ENCODE measurements at places on chromosomes 12 and 14.
A peak's percentile ranks its signal among the peaks of the same experiment; 100 is the strongest.

DNA sequence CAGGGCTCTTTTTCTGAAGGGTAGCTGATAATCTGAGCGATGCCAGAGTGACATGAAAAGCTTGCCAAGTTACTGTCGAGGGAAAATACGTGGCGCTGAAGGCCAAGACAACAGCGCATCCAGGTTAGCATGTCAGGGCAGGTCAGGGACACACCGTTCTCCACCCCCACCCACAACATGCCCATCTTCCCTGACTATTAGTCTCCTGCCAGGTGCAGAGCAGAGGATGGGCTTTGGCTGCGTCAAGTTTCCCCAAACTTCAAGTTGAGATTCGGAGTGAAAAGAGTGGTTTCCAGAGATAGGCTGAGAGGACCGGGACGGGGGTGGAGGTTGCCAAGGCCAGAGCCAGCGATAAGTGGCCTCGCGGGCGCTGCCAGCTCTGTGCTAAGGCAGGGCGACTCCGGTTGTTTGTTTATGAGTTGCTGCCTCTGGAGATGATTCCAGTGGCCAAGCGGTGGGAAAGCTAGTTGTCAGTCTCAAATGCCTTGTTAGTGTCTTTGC is 1.7 kb downstream of the TRHDE start:
- peak; percentile 45 for DNase-seq

DNA sequence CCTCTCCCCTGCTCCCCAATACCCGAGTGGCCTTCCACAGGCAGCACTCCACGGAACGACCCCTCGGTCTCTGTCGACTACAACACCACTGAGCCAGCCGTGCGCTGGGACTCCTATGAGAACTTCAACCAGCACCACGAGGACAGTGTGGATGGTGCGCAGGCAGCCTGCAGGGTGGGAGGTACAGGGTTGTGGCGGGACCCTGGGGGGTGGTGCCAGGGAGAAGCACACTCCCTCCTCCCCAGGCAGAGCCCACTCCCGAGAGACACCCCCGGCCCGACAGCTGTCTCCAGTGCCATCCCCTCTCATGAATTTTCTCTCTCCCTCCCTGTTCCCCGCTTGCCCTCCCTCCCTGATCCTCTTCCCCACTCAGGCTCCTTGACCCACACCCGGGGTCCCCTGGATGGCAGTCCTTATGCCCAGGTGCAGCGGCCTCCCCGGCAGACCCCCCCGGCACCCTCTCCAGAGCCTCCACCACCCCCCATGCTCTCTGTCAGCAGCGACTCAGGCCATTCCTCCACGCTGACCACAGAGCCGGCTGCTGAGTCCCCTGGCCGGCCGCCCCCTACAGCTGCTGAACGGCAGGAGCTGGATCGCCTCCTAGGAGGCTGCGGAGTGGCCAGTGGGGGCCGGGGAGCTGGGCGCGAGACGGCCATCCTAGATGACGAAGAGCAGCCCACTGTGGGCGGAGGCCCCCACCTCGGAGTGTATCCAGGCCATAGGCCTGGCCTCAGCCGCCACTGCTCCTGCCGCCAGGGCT is 9.0 kb downstream of the TNS2 start:
- no peak for DNase-seq

GRCh38 chr14:70358631-70359030 is 852 bp downstream of the COX16 start:
- peak; percentile 29 for DNase-seq

- DNase-seq = no peak
Observed at GRCh38 chr14:86954623-86955022, 1038.4 kb downstream of the GALC start.

- no peak for DNase-seq
Observed at GRCh38 chr14:77224212-77224611, 42.6 kb downstream of the TMEM63C start.

DNA sequence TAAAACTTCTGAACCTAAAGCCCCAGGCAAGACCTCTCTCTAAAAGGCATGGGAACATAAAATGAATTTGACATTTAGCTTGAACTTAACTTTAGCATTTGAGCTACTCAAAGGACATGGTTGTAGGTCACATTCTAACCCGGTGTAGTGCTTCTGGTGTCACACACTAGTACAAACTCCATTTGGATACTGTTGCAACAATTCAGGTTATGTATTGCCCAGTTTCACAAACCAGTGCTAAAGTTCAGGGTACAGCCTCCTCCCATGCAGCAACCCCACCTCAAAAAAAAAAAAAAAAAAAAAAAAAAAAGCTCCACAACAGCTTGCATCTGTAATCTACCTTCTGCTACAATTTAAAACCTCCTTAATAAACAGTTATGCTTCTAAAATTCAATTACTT is 7.8 kb downstream of the PPTC7 start:
- no peak for DNase-seq

DNA sequence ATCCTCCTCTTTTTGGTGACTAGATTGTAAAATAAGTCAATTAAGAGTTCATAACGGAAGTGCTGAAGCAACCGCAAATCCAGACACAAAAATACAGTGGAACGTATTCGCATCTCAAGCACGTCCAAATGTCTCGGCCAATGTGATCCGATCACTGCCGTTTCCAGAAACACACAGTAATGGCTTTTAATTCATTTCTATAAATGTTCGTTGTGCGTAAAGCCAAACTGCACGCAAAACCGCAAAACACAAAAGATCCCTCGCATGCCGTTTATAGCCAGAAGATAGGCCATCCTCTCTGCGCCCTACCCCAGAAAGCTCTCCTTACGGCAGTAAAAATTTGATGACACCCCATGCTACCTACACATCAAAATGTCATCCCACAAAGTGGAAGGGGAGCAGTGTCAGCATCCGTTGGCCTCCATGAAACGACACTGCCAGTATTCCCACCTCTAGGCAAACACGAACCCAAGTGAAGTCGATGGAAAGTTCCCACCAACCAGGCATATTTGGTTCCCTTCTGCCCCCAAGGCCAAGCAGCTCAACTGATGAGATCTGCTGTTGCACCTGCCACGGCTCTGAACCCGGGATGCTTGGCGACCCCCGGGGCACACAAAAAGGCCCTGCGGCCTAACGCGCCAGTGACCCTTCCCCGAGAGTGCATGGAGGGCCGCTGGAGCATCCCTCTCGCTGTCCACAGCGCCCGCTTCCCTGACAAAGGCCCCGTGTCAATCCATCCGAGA is 1.4 kb downstream of the HECTD4 start:
- peak; percentile 52 for DNase-seq

DNA sequence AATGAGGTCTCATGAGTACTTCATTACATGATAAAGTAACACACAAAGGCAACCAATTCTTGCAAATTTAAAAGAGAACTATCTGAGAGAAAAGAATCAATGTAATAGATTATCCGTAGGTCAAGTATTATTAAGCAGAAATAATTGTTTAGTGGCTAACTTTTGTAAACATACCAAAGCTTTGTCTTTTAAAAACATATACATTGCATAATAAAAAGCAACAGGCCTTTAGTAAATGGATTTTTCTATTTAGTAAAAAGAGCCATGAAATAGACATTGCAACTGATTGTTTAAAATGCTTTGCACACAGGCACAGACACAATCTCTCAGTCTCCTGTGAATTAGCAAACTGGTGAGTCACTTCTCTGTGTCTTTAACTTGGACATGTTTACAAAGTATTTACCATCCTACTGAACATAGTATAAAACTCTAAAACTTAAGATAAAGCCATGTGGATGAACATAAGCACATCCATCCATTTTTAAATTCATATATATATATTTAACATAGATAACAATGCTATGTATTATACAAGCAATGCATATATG is 518.7 kb upstream of the MGAT4C start:
- DNase-seq = no peak

DNA sequence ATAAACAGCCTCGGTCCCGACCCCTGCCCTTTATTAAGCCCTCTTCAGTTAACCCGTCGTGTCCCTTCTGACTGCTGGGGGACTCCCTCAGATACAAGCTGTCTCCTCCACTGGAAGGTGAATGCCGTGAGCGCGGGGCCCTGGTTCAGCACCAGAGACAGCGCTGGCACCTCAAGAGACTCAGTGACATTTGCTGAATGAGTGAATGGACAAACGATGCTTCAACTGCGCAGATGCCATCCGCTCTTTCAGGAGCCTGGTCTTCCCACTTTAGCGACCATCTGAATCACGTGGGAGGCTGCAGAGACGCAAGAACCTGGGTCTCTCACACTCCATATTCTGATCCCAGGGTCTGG is 92.6 kb upstream of the SFSWAP start:
- DNase-seq = no peak

GRCh38 chr12:123897221-123897620 is 75.4 kb downstream of the CCDC92 start:
- DNase-seq = no peak

GRCh38 chr12:91663310-91663709 is 480.7 kb upstream of the DCN start:
- no peak for DNase-seq

GRCh38 chr14:61573321-61573720 is 122.0 kb upstream of the HIF1A start:
- no peak for DNase-seq

- no peak for DNase-seq
Observed at GRCh38 chr12:106632797-106633450, 50.1 kb downstream of the RFX4 start.

DNA sequence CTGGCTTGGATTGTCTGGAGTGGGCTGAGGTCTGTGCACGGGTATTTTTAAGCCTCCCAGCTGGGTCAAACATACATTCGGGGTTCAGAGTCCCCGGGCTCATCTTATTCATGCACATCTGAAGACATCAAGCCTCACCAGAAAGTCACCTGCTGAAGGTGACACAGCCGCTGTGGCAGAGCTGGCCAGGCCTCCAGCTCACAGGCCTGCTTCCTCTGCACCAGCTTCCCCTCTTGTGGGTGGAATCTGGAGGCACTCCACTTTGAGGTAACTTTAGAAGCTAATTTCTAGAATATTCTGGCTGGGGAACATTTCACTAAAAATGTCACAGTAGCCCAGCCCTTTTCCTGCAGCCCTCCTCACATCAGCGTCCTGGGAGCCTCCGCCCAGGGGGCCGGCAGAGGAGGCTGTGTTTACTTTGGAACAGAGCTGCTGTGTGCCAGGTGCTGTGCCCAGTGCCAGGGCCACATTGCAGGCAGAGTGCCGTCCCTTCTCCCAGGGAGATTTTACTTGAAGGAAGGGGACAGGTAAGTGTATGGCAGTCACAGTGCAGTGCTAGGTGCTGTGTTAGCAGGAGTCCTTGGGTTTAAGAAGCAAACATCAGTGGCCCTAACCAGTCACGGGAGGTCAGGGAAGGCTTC is 62.2 kb downstream of the TSPAN11 start:
- DNase-seq = no peak

DNA sequence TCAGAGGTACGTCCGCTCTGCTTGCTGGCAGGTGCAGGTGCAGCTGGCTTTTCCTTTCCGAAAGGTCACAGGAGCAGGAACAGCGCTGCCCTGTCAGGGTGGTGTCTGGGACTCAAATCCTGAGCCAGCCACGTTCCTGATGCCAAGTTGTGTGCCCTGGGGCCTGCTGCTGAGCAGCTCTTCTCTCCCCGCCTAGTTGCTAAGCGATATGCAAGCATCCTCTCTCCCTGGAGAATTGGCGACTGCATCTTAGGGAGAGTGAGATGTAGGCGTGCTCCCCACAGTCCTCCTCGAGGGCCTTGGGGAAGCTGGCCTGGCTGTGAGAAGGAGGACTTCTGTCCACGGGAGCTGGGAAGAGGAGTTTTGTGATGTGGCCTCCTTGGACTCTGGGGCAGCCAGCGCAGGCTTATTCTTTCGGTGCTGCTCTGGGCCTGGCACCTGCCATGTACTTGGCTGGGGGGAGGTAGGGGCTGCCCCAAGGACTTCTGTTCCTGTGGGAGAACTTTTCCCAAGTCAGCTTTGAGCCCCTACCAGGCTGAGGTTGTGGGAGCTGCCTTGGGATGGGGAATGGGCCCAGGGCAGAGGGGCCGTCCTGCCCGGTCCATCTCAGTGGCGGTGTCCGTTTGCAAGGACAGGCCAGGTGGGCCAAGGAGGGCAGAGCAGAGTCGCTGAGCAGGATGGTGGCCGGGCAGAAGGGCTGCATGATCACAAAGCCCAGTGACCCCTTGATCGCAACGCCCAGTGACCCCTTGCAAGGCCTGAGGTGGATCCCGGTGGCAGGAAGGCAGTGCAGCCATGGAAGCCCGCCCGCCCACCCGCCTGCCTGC is 183.5 kb downstream of the ADGRD1 start:
- no peak for DNase-seq

GRCh38 chr14:92175811-92176210 is 54.0 kb downstream of the CPSF2 start:
- DNase-seq = no peak

DNA sequence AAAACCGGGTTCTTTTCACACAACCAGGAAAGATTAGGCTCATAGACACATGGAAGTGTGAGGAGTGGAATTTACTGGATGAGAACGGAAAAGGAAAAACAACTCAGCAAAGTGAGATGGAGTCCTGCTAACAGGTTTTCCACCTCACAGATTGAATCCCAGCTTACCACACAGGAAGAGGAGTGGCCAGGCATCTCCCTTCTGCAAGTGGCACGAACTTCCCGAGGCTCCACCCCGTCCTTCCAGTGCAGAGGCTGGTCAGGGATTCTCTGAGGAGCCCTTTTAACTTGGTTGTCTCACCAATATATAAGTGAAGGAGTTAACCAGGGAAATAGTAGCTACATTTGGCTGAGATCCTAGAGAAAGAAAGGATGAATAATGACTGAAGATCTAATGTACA is 102.8 kb downstream of the SCAF11 start:
- DNase-seq = no peak

GRCh38 chr14:80679273-80679672 is 262.3 kb downstream of the CEP128 start:
- DNase-seq = no peak
